Glutamatergic neuron (in vitro differentiated cells): ENCODE measurements at places on chromosomes 12 and 14. TPM values are rescaled to one million over a fixed set of nuclear protein-coding genes. Genes with fewer than 3 reads are reported as not detected.

The ADAM21 gene
- not detected for total RNA-seq

The CCDC197 gene
- not detected for total RNA-seq

The RASSF9 gene
- not detected for total RNA-seq

GRCh38 chr14:56036353-56036752 lies 81.9 kb upstream of the PELI2 start:
- no peak overlapping the region for H3K4me3 ChIP-seq
- no peak overlapping the region for H3K27ac ChIP-seq
- no peaks in the 10 kb centered on the region for H3K36me3 ChIP-seq
- no peaks in the 10 kb centered on the region for H3K4me1 ChIP-seq

DNA sequence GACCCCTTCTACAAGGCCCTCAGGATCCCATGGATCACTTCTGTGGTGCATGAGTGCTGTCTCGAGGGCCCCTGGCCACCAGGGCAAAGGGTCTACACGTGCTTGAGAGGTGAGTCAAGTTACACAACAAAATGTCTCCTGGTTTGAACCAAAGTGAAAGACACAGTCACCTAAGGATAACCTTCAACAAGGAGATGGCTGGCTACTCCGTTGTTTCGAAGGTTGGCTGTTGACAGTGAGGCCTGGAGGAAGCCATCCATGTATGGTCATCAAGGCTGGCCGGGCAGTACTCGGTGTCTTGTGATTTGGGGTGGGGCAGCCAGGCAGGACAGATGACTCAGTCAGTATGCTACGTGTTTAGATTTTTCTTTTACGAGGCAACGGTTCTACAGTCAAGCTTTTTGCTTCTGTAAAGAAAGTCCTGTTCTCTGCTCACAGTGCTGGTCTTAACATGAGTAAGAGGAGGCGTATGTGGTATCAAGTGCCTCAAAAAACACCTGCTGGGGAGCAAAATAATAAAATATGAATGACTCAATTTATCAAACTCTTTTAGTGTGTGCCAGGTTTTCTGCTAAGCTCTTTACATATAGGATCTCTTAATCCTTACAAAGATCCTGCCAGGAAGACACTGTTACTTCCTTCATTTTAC lies 18.0 kb upstream of the NT5DC3 start:
- no peaks in the 10 kb centered on the region for H3K4me1 ChIP-seq
- no peaks in the 10 kb centered on the region for H3K27me3 ChIP-seq
- peaks cover 8% of the 10 kb centered on the region for H3K36me3 ChIP-seq
- no peak overlapping the region for H3K4me3 ChIP-seq
- no peak overlapping the region for H3K27ac ChIP-seq
- no peak for DNase-seq

DNA sequence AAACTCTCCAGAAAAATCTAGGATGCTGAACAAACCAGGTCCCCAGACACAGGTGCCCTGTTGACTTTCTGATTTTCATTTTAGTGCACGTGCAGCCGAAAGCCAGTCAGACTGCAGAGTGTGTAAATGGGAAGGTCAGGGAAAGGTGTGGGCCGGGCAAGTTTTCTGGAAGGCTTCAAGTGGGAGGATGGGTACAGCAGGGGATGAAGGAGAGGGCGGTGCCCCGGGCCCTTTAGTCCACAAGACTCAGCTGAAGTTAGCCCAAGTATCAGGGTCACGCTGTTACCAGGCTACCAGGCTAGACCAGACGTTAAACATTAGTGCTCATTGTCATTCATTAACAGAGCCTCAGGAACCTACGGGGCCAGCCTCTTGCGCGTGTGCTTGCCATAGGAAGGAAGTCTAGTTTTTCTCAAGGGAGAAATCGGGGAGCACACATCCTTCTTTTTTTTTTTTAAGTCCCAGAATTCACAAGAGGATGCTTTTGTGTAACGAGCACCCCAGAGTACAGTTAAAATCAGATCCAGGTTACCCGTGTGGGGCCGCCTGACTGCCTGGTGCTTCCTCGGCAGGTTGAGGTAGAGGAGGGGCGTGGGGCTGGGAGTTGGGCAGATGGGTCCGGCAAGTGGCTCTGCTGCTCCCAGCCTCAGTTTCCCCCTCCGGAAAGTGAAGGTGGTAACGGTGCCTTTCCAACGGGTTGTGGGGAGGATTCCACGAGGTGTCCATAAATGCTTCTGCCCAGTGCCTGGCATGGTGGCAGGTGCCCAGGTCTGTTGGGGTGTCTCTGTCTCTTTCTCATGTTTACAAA lies 19.1 kb downstream of the BCL7A start:
- peak overlapping the region; percentile 48 for H3K27ac ChIP-seq
- no peak for DNase-seq
- peaks cover 8% of the 10 kb centered on the region for H3K27me3 ChIP-seq
- peaks cover 2% of the 10 kb centered on the region for H3K4me1 ChIP-seq
- H3K36me3 ChIP-seq = peaks cover 4% of the 10 kb centered on the region
